ENCODE measurements at places on chromosomes 5 and 9. TPM values are rescaled to one million over a fixed set of nuclear protein-coding genes. Genes with fewer than 3 reads are reported as not detected.
A peak's percentile ranks its signal among the peaks of the same experiment; 100 is the strongest.

The PCDHB11 gene
- 5.4 TPM for total RNA-seq

The KCNN2 gene
- not detected for total RNA-seq

DNA sequence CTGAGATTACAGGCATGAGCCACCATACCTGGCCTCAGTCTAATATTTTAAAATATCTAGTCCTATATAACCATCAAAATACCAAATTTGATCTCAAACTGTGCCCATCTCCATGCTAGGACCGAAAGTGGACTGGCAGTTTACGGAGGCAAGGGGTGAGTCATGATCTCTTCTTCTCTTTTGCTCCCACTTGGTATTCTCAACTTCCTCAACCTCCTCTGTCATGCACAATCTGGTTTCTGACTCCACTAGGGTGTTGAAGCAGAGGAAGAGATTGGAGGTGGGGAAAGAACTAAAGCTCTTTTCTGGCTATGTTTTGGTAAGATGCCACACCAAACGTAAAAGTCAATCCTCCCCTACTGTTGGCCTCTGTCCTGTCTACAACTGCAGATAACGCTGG, 55.9 kb upstream of the CEMIP2 start:
- no peak for DNase-seq

DNA sequence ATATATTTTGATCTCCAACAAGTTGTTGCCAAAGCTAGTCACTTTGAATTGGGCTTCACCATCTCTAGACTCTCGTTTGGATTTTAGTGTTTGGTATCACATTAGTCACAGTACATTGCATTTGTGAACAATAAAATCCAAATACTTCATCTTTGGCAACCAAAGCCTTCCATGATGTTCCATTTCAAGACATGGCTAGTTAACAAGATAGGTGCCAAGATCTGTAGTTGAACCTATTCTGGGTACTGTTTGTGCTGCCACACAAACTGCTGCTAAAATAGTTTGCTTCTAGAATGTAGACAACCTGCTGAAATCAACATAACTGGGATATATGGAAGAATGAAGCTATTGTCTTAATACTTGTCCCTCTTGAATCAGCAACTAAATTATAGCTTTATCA, 207.5 kb downstream of the LRRC70 start:
- no peak for DNase-seq

DNA sequence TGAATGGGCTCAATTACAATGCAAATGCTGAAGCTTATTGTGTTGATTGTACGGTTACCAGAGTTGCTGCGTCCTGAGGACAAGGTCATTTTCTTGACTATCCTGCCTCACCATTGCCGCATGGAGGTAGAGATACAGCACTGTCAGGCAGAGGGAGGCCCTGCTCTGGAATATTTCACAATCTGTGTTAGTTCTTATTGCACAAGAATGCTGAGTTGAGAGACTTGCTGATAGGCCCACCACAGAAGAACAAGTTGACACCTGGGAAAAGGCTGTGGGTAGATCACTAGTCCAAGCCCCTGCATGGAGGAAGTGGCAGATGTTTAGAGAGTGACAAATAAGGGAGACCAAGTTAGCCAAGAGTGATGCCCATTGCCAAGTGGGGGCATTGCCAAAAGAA, 344.5 kb upstream of the ITGA1 start:
- no peak for DNase-seq

DNA sequence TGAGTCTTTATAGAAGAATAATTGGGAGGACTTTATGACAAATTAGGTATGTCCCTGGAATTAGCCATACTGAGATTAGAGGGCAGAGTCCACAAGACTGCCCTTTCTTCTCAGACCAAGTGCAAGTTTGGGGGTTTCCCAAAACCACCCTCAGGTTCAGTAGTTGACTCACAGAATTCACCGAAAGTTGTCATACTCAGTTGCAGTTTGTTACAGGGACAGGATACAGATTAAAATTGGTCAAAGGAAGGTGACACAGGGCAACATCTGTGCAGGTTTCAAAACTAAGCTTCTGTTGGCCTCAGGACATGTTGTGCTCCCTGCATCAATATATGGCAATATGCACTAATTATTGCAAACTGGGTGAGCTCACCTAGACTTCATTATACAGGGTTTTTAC, 3.8 kb downstream of the RANBP17 start:
- no peak for DNase-seq

- no peak for DNase-seq
These were observed 213.7 kb downstream of the NXNL2 start for GRCh38 chr9:88748566-88749261.

DNA sequence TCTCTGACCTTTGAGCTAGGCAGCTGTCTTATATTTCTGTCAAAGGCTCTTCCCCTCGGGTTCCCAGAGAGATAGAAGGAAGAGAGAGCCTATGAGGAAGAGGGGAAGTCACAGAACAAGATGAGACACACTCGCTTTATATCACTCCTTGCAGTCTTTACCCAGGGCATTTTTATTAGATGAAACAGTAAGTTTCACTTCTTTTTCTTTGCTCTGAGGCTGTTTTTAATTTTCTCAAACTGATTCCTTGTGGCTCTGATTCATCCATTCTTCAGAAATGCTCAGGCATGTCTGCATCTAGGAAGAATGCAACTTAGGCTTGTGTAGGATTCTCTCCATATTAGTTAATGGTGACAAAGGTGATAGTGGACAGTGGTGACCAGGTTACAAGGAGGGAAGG, 132.9 kb upstream of the CHD1 start:
- no peak for DNase-seq

GRCh38 chr9:133657120-133657661, 21.0 kb downstream of the DBH start:
- DNase-seq, result no peak

- peak; percentile 78 for DNase-seq
These were observed 52.5 kb downstream of the JADE2 start for GRCh38 chr5:134577796-134578577.

- no peak for DNase-seq
These were observed 48.1 kb downstream of the POC5 start for GRCh38 chr5:75668977-75669689.

- no peak for DNase-seq
These were observed 170.1 kb downstream of the ADAMTS12 start for GRCh38 chr5:33721491-33722200.

Measured in NCI-H460 (cell line).